ENCODE measurements at places on chromosomes 11 and 22.

DNA sequence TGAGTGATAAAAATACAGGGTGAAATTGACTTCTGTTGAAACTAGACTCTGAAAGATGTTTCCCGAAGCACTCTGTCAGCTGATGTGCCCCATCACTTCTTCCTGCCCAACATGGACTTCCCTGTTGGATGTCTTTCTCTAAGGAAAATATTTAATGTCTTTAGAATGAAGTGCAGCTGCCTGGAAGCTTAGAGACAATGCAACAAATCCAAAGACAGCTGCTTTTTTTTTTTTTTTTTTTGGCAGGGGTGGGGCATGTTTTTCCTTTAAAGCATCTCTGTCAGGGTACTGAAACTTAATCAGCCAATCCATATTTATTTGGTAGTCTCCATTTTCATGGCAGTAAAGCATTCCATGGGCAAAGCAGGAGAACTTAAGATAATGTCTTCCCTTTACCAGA is 5.9 kb downstream of the JAM3 start:
- DNase-seq: no peak

DNA sequence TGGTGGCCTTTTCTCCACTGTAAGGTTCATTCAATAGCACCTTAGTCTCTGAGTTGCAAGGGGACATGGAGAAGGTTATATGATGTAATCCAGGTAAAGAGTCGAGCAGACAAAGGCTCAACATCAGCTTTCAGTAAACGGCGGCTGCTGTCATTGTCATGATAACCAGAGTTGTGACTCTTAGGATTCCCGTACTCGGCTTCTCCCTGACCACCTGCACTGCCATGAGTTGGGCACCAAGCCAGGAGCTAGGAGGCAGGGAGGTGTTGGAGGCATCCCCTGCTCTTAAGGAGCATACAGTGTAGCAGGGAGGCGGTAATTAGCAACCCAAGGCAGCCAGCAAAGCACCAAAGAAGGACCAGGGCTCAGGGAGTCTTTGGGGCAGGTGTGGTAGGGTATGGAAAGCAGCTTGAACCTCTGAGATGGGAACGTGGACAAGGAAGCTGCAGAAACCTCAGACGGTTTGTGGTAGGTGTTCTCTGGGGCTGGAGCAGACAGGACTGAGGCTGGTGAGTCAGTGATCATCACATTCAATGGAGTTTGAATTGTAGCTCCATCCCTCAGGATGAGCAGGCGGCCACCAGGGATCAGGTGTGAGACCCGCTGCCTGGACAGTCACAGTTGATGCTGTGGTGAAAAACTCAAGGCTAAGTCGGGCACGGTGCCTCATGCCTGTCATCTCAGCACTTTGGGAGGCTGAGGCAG is 31.7 kb downstream of the LIF start:
- DNase-seq: no peak

DNA sequence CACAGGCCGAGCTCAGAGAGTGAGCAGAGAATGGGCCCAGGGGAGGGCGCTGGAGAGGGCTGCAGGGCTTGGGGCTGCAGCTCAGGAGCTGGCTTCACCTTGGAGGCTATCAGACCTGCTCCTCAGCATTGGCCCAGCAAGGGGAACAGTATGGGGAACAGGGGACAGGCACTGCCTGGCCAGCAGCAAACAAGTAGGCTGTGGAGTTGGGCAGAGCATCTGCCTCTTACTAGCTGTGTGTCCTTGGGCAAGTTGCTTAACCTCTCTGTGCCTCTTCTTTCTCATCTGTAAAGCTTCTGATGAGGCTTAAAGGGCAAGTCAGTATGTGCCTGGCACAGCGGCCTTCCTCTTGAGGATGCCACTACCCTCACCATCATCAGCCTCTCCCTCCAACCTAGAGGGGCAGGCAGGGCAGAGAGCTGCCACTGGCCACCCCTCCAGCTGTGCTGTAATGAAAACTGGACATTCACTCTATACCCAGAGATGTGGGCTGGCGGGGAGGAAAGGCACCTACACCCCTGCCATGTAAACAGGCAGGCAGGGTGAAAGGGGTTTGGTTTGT is 7.5 kb upstream of the CDKN1C start:
- DNase-seq: no peak

DNA sequence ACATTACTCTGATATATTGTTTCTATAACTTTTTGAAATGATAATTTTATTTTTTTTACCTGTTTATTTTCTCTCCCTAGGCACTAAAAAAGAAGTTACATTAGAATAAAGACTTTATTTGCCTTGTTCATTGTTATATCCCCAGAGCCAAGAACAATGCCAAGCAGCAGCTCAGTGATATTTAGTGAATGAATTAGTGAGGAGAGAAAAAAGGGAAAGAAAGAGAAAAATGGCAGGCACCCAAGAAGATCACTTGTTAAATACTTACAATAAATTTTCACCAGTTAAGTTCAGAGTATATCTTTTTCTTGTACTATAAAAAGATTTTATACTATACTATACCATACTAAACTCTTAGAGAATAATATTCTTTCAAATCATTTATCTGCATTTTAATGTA is 13.3 kb upstream of the ANO5 start:
- DNase-seq: no peak

GRCh38 chr11:108154591-108154990 is 33.2 kb downstream of the ACAT1 start:
- DNase-seq: no peak

DNA sequence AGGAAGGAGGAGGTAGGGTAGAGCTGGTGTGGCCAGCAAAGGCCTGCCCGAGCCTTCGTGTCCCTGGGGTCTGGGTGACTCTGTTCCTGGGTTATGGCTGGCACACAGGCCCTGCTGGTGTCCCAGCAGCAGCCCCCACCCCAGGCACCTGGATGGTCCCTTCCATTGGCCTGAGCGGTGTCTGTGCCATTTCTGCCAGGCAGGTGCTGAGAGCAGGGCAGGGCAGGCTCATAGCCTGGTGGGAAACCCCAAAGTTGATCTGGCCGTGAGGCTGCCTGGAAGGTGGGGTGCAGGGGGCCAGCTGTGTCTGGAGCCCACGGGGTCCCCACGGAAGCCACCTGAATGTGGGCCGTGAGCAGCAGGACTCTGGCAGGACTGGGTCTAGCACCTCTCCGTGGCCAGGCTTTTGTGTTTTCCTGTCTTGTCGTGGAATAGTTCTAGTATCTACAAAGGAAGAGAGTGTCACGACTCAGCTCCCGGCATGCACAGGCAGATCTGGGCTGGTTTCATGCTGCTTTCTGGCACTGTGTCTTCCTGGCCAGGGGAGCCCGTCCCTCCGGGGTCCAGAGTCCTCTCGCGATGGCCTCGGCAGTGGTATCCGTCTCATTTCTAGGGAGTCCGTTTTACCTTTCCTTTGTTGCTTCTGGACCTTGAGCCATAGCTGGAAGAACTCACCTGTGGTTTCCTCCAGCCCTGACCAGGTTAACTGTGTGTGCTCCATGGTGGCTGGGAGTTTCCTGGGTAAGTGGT is 83.7 kb downstream of the KCNQ1 start:
- DNase-seq: no peak

DNA sequence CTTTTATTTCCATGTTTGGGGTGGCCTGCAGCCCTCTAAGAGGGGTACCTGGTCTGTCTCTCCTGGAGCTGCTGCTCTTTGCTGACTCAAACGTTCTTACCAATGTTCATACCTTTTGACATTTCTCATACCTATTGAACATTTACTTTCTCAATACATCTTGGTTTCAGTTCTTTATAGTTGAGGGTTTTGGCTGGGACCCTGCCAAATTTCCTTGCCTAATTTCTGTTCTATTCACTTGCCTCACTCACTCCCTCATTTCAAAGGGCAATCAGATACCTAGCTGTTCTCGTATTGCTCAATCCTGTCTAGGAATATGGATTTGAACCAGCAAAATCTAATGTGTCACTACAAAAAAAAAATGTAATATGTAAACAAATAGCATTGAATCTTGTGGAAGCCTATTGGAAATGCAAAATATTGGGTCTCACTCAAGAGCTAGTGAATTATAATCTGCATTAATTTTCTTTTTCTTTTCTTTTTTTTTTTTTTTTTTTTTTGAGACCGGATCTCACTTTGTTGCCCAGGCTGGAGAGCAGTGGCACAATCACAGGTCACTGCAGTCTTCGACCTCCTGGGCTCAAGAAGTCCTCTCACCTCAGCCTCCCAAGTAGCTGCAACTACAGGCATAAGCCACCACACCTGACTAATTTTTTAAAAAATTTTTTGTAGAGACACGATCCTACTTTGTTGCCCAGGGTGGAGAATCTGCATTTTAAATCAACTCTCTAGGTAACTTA is 7.5 kb downstream of the OR6M1 start:
- no peak for DNase-seq

GRCh38 chr11:113551645-113552044 is 76.4 kb upstream of the DRD2 start:
- DNase-seq: no peak

GRCh38 chr11:108698844-108699642 is 34.2 kb downstream of the DDX10 start:
- DNase-seq: no peak
